ENCODE measurements at places on chromosomes 11 and 22. TPM values are rescaled to one million over a fixed set of nuclear protein-coding genes. Genes with fewer than 3 reads are reported as not detected.

Gene RIMBP3C
- 0.04 TPM for total RNA-seq

Gene OR2D2
- total RNA-seq, result not detected

Gene TPH1
- 0.96 TPM for total RNA-seq

Gene TBC1D22A
- total RNA-seq, result 15.4 TPM

Gene SCUBE1
- 0.16 TPM for total RNA-seq

GRCh38 chr11:120867531-120867930 is 156.4 kb upstream of the TBCEL start:
- no peak for DNase-seq

All from right atrium auricular region (tissue), 2 donors.